ENCODE measurements at places on chromosomes 7 and 10.

GRCh38 chr7:17552952-17553351, 254.5 kb downstream of the AHR start:
- no peak overlapping the region for H3K27ac ChIP-seq
- H3K27me3 ChIP-seq, result no peaks in the 10 kb centered on the region
- H3K4me1 ChIP-seq, result peaks cover 16% of the 10 kb centered on the region
- no peak overlapping the region for H3K4me3 ChIP-seq
- no peak for DNase-seq

DNA sequence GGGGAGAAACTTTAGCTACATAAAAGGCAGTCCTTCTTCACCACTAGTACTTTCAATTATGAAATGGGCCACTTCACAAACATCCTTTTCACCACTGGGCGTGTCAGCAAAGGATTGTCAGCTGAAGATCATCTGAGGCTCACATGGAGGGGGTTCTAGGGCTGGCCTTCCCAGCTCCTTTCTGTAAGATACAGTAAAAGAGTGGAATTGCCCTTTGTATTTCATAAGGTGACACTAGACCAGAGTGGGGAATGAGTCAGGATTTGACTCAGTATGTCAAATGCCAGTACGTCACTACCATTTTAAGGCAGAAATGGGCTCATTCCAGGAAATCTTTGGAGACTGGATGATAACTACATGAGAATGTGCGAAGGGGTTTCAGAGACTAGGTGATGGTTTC, 21.2 kb upstream of the BLOC1S2 start:
- no peaks in the 10 kb centered on the region for H3K36me3 ChIP-seq
- DNase-seq, result no peak
- peaks cover 70% of the 10 kb centered on the region for H3K27me3 ChIP-seq
- no peak overlapping the region for H3K27ac ChIP-seq
- H3K4me3 ChIP-seq, result no peak overlapping the region

- H3K27me3 ChIP-seq, result peaks cover 2% of the 10 kb centered on the region
- peak overlapping the region; percentile 11 for H3K4me3 ChIP-seq
- peak overlapping the region; percentile 66 for H3K27ac ChIP-seq
- no peaks in the 10 kb centered on the region for H3K36me3 ChIP-seq
These were observed 182.6 kb downstream of the TCF7L2 start for GRCh38 chr10:113132591-113133121.

DNA sequence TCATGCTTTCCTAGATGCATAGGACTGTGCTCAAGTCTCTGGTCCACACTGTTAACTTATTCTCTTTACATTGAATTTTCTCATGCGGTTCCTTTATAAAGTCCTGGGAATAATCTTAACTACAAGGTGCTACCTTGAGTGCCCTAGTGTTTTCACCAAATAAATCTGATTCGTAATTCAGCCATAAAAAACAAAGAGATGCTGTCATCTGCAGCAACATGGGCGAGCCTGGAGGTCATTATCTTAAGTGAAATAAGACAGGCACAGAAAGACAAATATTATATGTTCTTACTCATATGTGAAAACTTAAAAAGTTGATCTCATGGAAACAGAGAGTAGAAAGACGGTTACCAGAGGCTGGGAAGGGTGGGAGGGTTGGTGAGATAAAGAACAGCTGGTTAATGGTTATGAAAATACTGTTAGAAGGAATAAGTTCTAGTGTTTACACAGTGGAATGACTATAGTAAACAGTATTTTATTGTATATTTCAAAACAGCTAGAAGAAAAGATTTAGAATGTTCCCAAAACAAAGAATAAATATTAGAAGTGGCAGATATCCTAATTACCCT, 38.3 kb downstream of the NT5C3A start:
- H3K4me3 ChIP-seq, result no peak overlapping the region
- no peaks in the 10 kb centered on the region for H3K27me3 ChIP-seq
- H3K4me1 ChIP-seq, result no peaks in the 10 kb centered on the region
- peaks cover 13% of the 10 kb centered on the region for H3K36me3 ChIP-seq
- no peak for DNase-seq
- no peak overlapping the region for H3K27ac ChIP-seq

DNA sequence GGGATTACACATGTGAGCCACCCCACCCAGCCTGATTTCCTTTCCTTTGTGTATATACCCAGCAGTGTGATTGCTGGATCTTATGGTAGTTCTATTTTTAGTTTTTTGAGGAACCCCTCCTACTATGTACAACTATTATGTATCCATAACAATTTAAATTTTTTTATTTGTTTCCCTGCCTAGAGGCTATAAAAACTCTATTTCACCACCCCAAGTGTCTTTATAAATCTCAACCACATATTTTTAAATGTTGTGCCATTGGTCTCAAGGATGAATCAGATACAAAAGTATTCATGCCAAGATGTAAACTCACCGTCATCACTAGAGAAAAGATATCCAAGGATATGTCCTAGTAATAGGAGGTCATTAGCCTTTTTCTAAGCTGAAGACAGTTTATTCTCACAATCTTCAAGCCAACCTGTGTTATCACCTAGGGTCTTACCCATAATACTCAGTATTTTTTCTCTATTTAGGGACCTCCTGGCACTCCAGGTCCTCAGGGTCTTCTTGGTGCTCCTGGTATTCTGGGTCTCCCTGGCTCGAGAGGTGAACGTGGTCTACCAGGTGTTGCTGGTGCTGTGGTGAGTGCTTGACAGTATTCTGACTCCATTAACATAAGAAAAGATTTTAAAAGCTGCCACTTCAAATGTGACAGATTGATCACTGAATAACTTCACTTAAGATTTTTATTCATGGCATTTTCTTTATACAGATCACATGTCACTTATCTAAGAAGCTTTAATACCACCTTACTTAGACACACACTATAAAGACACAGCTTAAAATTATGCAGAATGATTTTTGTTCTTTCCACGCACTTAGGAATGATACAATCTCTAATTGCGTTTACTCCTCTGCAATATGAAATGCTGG, 29.4 kb downstream of the COL1A2 start:
- H3K4me3 ChIP-seq, result no peak overlapping the region
- DNase-seq, result no peak
- peaks cover 82% of the 10 kb centered on the region for H3K36me3 ChIP-seq
- H3K27ac ChIP-seq, result peak overlapping the region; percentile 80
- H3K4me1 ChIP-seq, result peaks cover 5% of the 10 kb centered on the region

GRCh38 chr10:26890956-26891355, 30.2 kb upstream of the ABI1 start:
- no peak overlapping the region for H3K4me3 ChIP-seq
- H3K27me3 ChIP-seq, result peaks cover 20% of the 10 kb centered on the region
- peak; percentile 44 for DNase-seq
- H3K4me1 ChIP-seq, result no peaks in the 10 kb centered on the region
- no peak overlapping the region for H3K27ac ChIP-seq

GRCh38 chr7:151630851-151631569, 111.3 kb upstream of the RHEB start:
- H3K27me3 ChIP-seq, result peaks cover 2% of the 10 kb centered on the region
- H3K36me3 ChIP-seq, result peaks cover 4% of the 10 kb centered on the region
- H3K4me1 ChIP-seq, result peaks cover 28% of the 10 kb centered on the region
- H3K4me3 ChIP-seq, result peak overlapping the region; percentile 76
- peak overlapping the region; percentile 84 for H3K27ac ChIP-seq
- no peak for DNase-seq

DNA sequence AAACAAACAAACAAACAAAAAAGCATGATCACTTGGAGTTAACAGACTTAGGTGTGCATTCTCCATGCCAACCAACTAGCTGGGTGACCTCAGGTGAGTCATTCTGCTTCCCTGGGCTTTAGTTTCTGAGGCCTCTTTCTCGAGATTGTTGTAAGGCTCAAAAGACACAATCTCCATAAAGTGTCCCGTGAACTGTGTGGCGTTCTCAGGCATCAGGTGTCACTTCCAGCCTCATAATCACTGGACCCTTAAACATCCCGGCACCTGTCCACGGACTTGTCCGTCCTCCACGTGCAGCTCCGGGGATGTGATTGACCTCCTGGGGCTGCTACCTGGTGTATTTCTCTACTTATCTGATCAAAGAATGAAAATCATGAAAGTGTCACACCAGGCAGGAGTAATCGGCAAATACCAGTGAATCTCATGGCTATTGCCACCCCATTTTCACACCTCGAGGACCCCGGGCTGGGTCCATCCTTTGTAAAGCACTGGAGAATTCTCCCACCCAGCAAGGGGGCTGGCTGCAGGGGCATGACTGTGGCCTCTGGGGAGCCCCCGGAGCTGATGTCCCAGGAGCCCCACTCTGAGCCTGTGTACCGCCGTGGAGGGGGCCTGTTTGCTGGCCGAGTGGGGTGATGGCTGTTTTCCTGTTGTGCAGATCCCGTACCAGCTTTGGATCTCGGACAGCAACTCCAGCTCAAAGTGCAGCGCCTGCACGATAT, 189.8 kb upstream of the SH2B2 start:
- H3K4me3 ChIP-seq, result no peak overlapping the region
- peak overlapping the region; percentile 93 for H3K27ac ChIP-seq
- peaks cover 39% of the 10 kb centered on the region for H3K4me1 ChIP-seq
- DNase-seq, result no peak

DNA sequence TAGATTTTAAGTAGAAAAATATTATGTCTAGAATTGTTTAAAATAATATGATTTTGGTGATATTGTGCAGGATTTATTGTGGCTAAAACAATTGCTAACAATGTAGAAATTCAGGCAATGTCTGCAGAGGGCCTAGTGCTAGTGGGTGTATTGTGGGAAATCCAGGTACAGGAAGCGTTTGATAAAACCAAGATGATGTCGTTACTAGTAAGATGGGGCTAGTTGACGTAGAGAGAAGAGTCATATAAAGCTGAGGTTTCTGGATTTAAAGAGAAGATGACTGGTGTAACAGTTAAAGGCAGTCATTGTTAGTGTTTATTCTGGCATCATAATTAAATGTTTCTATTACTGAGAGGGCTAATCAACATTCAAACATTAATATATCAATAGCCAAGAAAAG, 43.5 kb downstream of the ADK start:
- DNase-seq, result no peak
- peaks cover 40% of the 10 kb centered on the region for H3K4me1 ChIP-seq
- H3K27me3 ChIP-seq, result no peaks in the 10 kb centered on the region
- no peak overlapping the region for H3K4me3 ChIP-seq

DNA sequence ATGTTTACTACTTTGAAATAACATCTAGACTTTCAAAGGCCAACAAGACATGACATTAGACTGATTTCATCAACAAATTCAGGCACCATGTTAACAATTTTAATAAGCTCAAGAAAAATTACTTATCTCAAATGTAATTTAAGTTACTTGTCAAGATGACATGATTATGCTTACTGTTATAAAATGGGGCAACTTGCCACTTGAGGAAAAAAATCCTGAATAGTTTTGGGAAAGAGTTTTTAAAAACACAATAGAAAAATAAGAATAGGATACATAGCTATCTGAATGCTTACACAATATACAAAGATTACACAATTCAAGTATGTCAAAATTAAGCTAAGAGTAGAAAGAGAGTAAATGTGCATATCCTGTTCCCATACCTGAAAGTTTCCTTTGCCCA, 85.4 kb downstream of the RNF32 start:
- H3K4me1 ChIP-seq, result no peaks in the 10 kb centered on the region
- H3K4me3 ChIP-seq, result no peak overlapping the region
- H3K36me3 ChIP-seq, result peaks cover 7% of the 10 kb centered on the region
- no peaks in the 10 kb centered on the region for H3K27me3 ChIP-seq
- H3K27ac ChIP-seq, result no peak overlapping the region
- no peak for DNase-seq

Data from mesothelial cell of epicardium (in vitro differentiated cells).